HT1080 (cell line): ENCODE measurements at places on chromosomes 11 and 22. TPM values are rescaled to one million over a fixed set of nuclear protein-coding genes. Genes with fewer than 3 reads are reported as not detected.
A peak's percentile ranks its signal among the peaks of the same experiment; 100 is the strongest.

- no peak for DNase-seq
Observed at GRCh38 chr22:22932512-22932941, 44.9 kb downstream of the IGLL5 start.

GRCh38 chr22:44620129-44620840, 81.7 kb upstream of the PRR5 start:
- no peak for DNase-seq

GRCh38 chr11:91394727-91395414, 829.7 kb upstream of the FAT3 start:
- DNase-seq: no peak

- DNase-seq: no peak
Observed at GRCh38 chr22:31659246-31659645, 2.8 kb downstream of the PISD start.

- no peak for DNase-seq
Observed at GRCh38 chr11:18611196-18611595, 11.6 kb downstream of the MISFA start.

DNA sequence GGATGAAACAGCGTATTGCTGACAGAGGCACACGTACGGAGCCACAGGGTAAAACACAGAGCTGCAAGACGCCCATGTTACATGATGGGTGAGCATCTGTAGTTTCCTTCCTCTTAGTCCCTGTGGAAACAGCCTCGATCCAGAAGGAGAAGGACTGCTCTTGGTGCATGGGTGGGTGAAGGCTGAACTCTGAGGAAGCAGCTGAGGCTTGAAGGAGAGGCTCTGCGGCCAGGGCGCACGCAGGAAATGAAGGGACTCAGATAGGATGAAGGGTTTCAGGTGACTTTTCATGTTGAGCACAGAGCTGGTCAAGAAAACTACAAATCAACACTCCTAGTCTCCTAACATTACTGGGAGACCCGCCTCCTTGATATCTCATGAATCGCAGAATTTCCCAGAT, 65.7 kb upstream of the ADA2 start:
- no peak for DNase-seq

DNA sequence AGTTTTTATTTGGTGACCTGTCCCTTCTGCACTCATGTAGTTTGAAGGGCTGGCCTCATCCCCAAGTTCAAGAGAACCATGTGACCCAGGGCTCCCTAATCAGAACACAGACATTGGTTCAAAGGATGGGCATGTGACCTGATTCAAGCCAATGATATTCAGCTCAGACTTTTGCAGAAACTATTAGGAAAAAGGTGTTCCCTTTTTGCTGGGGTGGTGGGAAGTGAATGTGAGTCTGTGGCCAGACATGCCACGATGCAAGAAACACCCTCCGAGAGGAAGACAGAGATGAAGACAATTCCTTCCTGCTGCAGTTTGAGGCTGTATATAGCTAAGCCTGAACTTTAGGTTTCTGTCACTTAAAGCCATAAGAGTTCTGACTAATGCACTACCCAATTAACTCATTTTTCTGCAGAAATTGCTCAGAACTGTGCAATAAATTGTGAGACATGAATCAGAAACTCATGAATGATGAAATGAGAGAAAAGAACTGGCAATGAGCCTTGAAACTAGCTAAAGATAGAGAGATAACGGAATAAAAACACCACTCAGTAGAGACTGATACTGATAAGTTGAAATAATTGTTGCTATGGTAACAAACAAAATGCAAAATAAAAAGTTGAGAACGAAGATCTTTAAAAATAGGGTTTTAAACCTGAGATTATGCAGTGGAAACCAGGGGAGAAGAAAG, 9.2 kb upstream of the MAPK1 start:
- no peak for DNase-seq

DNA sequence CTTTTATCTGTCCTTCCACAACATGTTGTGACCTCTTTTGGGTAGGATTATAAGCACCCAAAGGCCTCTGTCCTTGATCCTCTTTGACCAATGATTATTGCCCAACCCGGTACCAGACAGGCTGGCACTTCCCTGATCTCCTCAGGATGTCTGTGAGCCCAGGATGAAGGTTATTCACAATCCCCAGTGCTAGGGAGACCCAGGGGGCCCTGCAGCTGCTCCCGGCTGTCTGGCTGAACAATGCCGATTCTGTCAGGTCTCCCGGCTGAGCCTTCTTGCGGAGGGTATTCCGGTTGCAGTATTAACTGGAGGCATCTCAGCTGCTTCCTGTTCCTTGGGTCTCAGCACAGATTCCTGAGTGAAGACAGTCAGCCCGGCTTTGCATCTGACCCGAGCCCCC, 71.2 kb upstream of the CDON start:
- no peak for DNase-seq

GRCh38 chr11:111565114-111565720, 24.7 kb downstream of the LAYN start:
- DNase-seq: peak; percentile 73

- no peak for DNase-seq
Observed at GRCh38 chr11:69864686-69865661, 45.8 kb upstream of the FGF3 start.

CSNK1E gene
- 175 and 206 TPM in 2 replicates for total RNA-seq

INS gene
- total RNA-seq: not detected in 2 replicates
